ENCODE measurements at places on chromosomes 5 and 9. TPM values are rescaled to one million over a fixed set of nuclear protein-coding genes. Genes with fewer than 3 reads are reported as not detected.
A peak's percentile ranks its signal among the peaks of the same experiment; 100 is the strongest.

DNA sequence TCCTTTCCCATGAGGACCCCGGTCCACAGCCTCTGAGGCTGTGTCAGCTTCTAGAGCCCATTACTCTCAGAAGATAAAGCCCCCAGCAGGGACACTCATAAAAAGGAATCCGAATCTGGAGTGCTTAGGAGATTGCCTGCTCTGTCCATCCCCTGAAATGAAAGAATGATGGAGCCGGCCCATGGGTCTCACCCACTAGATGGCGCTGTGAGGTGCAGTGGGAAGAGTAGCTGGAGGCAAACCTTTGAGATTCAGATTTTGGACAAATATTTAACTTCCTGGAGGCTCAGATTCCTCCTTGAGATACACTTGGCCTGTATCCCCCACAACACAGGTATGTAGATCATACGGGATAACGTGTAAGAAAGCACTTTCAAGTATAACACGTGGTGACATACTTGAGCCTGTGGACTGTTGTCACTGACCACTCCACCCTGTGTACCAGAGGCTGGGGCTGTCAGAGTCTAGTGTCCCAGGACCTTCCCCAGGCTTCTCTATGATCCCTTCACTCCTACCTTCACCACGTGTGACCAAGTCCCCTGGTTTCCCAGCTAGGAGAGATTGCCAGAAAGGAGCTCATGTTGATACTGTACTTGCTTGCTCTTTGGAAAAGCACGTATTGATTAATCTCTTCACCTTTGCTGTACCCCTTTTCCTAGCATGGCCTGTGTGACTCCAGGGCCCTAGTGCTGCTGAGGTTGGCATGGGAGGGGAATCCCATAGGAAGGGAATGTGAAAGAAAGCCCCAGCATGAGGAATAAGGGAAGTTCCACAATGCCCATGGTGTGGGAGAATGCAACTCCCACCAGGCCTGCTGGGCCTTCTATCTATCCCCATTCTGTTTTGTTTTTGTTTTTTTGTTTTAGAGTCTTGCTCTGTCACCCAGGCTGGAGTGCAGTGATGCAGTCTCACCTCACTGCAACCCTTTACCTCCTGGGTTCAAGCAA is 32.1 kb downstream of the TRMO start:
- no peak overlapping the region for H3K4me3 ChIP-seq
- DNase-seq: peak; percentile 5
- peaks cover 2% of the 10 kb centered on the region for H3K27me3 ChIP-seq
- no peaks in the 10 kb centered on the region for H3K36me3 ChIP-seq
- H3K27ac ChIP-seq: no peak overlapping the region
- H3K4me1 ChIP-seq: no peaks in the 10 kb centered on the region

KIF4B gene
- not detected for total RNA-seq

DNA sequence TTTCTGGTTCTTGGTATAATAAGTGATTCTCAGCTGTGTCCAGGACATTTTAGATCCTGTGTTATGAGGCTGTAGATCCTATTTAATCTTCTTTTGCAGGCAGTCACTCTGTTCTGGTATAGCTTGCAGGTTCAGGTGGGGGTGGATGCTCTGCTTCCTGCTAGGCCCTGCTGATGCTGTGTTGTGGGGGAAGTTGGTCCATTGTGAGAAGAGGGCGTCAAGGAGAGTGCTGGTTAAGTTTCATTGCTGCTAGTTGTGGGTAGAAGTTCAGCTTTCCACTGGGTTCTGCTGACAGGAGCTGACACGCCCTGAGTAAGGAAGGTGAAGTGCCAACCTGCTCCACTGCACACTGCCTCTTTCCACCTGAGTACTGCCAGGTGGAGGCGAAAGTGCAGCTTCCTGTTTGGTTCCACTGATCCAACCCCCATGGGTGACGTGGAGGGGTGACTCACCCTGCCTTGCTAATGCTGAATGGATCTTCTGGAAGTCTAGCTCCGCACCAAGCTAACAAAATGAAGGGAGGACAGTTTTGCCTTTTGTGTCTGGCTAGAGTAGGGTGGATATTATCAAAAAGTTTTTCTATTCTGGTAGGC is 16.3 kb downstream of the NMRK1 start:
- H3K27ac ChIP-seq: no peak overlapping the region
- H3K36me3 ChIP-seq: peaks cover 27% of the 10 kb centered on the region
- DNase-seq: no peak
- H3K4me3 ChIP-seq: no peak overlapping the region
- H3K27me3 ChIP-seq: no peaks in the 10 kb centered on the region
- no peaks in the 10 kb centered on the region for H3K4me1 ChIP-seq

DNA sequence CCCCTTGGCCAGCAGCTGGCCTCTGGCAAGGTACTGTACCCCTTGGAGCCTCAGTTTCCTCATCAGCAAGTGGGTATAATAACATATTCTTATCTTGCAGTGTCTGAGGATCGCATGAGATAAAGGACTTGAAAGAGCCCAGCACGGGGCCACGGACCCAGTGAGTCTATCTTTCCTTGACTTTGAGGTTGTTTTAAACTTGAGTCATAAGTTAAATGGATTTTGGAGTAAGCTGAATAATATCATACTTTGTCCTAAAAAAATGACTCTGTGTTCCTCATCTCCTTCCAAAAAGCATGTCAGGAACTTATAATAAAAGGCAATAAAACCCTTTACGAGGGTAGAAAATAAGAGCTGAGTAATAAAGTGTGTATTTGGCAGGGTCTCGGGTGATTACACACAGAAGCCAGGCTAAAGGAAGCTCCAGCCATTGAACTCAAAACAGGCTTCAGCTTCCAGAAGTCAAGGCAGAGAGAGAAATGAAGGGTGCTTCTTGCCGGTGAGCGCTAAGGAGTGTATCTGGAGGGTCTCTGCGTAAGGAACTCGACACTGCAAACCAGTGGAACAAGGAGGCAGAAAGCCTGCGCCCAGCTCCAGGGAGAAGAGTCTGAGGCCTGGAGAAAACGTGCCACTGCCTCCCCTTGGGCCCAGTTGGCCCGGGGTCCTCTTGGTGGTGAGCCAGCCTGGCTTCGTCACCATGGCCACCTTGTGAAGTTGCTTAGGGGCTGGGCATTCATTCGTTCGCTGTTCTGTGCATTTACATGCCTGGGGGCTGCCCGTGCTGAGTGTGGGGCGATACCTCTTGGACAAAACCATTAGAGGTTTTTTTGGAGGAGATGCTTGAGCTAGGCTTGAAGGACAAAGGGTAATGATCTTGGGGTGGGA is 72.4 kb upstream of the PHYKPL start:
- H3K36me3 ChIP-seq: no peaks in the 10 kb centered on the region
- no peak overlapping the region for H3K4me3 ChIP-seq
- peaks cover 4% of the 10 kb centered on the region for H3K4me1 ChIP-seq
- no peak for DNase-seq

EMB gene
- total RNA-seq: 18.9 TPM

- no peak overlapping the region for H3K27ac ChIP-seq
- H3K36me3 ChIP-seq: no peaks in the 10 kb centered on the region
- no peak overlapping the region for H3K4me3 ChIP-seq
- DNase-seq: peak; percentile 79
- H3K4me1 ChIP-seq: peaks cover 8% of the 10 kb centered on the region
- H3K27me3 ChIP-seq: no peaks in the 10 kb centered on the region
These were observed 74.3 kb downstream of the SEC61B start for GRCh38 chr9:99296291-99296951.

PCDHGA5 gene
- total RNA-seq: 2.9 TPM

DNA sequence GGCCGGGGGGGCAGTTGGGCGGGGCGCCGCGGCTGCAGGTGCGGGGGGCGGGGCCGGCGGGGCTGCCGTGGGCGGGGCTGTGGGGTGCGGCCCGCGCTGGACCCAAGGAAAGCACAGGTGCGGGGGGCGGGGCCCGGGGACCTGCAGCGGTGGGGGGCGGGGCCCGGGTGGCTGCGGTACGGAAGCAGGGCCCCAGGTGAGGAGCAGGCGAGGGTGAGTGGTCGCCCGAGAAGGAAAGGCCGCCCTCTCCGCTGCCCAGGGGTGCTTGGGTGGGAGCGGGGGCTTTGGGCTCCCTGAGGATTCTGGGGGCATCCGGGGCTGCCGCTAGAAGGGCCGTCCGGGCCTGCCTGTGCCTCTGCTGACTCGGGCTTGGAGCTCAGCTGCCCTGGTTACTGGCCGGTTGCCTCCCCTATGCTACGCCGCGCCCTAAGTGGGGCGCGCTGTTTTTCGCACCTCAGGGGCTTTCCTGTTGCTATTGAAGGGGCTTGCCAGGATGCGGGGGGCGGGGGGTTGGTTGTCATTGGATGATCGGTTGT is 767 bp downstream of the RALGPS1 start:
- peak; percentile 68 for DNase-seq
- H3K27me3 ChIP-seq: no peaks in the 10 kb centered on the region
- no peaks in the 10 kb centered on the region for H3K4me1 ChIP-seq
- H3K36me3 ChIP-seq: no peaks in the 10 kb centered on the region
- H3K27ac ChIP-seq: peak overlapping the region; percentile 52

DNA sequence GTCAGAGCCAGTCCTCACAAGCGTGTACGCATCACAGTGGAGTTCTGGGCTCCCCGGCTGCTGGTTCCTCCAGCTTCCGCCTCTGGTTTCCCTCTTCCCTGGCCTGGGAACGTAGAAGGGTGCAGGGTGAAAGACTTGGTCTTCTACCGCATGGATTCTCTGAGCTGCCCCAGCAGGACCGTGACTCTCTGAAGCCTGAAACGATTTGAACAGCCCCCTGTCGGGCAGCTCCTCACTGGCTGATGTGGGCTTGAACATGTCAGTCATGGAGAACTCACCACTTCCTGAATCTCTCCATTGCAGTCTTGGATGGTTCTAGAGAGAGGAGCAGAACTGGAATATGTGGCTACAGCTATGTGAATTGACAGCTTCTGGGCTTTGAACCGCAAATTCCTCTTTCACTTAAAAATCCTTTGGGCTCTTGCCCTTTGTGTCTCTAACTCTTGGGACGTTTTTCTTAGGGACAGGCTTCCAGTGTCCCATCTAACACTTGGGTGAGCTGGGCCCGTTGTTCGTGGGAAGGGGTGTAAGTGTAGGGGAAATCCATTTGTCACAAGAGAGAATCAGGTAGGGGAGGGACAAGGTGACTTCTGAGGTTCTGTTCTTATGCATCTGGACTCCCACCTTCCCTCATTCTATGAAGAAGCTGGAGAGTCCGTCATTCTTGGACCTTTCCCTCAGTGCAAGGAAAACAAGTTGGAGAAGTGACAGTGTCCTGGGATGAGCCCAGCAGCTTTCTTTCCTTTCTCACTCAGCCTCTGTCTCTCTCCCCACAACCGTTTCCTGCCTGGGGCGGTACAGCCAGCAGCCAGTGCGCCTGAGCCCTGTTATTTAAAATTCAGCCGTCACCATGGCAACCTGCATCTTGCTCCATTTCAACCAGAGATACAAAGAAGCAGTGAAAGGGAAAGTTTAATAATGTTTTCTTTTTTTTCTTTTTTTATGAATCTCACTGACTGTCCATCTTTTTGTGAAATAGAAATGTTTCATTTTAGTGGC is 84.7 kb downstream of the PTTG1 start:
- H3K4me3 ChIP-seq: no peak overlapping the region
- no peaks in the 10 kb centered on the region for H3K36me3 ChIP-seq
- no peaks in the 10 kb centered on the region for H3K4me1 ChIP-seq
- no peak overlapping the region for H3K27ac ChIP-seq
- DNase-seq: peak; percentile 67

DNA sequence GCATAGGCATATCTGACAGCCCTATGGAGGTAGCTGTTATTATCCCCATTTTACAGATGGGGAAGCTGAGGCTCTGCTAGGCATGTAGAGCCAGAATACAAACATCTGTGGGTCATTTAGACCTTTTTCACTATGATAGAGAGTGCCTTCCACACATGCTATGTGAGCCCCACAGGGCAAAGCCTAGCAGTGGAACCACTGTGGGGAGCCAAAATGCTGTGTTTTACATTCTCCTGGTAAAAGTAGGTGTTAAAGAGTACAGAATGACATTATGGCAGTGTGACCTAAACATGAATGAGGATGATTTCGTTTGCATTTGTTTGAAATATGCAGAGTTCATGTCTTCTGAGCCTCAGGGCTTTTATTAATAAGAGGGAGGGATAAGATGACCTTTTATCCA is 265.2 kb downstream of the MAST4 start:
- H3K27me3 ChIP-seq: no peaks in the 10 kb centered on the region
- no peak overlapping the region for H3K27ac ChIP-seq
- no peak overlapping the region for H3K4me3 ChIP-seq
- no peaks in the 10 kb centered on the region for H3K36me3 ChIP-seq

GRCh38 chr5:132215329-132215728 is 12.3 kb downstream of the P4HA2 start:
- H3K36me3 ChIP-seq: peaks cover 3% of the 10 kb centered on the region
- peak overlapping the region; percentile 92 for H3K27ac ChIP-seq
- H3K4me1 ChIP-seq: peaks cover 43% of the 10 kb centered on the region

- DNase-seq: no peak
- H3K4me1 ChIP-seq: no peaks in the 10 kb centered on the region
- no peak overlapping the region for H3K4me3 ChIP-seq
- H3K36me3 ChIP-seq: no peaks in the 10 kb centered on the region
- no peaks in the 10 kb centered on the region for H3K27me3 ChIP-seq
These were observed 46.9 kb upstream of the APC start for GRCh38 chr5:112690605-112691338.

GRCh38 chr5:125375143-125375542 is 628.7 kb upstream of the ZNF608 start:
- no peaks in the 10 kb centered on the region for H3K27me3 ChIP-seq
- H3K4me3 ChIP-seq: no peak overlapping the region
- no peak for DNase-seq
- H3K27ac ChIP-seq: no peak overlapping the region
- H3K4me1 ChIP-seq: no peaks in the 10 kb centered on the region
- H3K36me3 ChIP-seq: no peaks in the 10 kb centered on the region

DNA sequence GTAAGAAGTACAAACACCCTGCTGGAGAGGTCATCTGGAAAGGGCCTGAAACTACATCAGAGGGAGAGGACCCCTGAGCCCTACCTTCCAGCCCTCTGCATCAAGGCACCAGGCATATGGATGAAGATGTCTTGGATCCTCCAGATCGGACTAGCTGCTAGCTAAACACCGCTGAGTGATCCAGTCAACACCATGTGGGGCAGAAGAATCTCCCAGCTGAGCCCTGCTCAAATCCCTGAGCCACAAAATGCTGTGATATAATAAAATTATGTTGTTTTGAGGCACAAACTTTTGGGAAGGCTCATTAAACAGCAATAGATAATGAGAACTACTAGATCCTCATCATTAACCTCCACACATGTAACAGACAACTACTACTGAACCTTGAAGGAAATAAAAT is 155.2 kb downstream of the FRMD3 start:
- no peak overlapping the region for H3K27ac ChIP-seq
- H3K4me3 ChIP-seq: no peak overlapping the region
- no peak for DNase-seq
- no peaks in the 10 kb centered on the region for H3K36me3 ChIP-seq
- no peaks in the 10 kb centered on the region for H3K27me3 ChIP-seq
- no peaks in the 10 kb centered on the region for H3K4me1 ChIP-seq

DNA sequence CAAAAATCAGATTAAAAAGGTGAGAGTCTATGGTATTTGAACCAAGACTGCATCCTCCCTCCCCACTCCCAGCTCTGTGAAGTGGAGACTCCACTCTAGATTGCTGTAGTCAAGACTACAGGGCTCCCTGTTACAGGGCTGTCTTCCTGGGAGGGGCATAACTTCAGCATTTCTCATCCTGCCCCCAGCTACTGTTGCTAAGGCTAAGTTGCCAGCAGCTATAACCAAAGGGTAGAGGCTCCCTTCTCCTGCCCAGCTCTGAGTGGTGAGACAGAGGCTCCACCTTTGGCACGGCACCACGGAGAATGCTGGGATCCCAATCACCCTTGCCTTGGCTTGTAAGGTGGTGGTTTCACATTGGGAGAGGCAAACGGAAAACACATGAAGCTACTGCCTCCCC is 39.2 kb upstream of the GCNT4 start:
- H3K27me3 ChIP-seq: no peaks in the 10 kb centered on the region
- DNase-seq: no peak
- no peaks in the 10 kb centered on the region for H3K4me1 ChIP-seq
- no peak overlapping the region for H3K4me3 ChIP-seq
- no peaks in the 10 kb centered on the region for H3K36me3 ChIP-seq

Data from lung (tissue), 17 donors.